BJ (cell line): ENCODE measurements at places on chromosomes 7 and 10.

- no peak for DNase-seq
Observed at GRCh38 chr7:27073076-27073475, 22.7 kb downstream of the HOXA1 start.

GRCh38 chr10:88439932-88440331, 143.2 kb downstream of the RNLS start:
- no peak for DNase-seq

DNA sequence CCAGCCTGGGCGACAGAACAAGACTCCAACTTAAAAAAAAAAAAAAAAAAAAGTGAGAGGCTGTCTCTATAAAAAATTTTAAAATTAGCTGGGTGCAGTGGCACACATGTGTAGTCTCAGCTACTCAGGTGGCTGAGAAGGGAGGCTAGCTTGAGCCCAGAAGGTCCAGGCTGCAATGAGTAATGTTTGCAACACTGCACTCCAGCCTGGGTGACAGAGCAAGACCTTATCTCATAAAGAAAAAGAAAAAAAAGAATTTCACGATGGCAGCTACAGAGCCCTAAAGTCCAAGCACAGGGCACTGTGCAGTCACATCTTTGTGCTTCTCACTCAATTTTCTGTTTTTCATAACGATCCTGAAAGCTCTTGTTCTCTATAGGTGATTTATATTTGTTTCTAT, 209.5 kb upstream of the KCTD7 start:
- DNase-seq, result no peak

DNA sequence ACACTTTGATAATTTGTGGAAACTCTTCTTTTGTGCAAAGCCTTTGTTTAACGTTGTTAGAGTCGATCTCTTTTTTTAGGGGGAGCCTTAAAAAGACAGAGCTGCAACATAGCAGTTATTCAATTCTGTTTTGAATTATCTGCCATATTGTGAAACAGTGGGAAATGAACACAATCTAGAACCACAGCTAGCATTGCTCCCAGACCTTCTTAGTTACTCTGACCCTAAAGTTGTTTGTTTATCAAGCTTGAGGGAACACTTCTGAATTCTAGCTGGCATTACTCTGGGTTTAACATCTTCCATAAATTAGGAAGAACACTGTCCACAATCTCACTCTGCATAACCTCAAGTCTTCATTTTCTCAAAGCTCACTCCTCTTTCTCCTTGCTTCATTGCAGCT, 217.7 kb downstream of the PRKG1 start:
- DNase-seq, result no peak

DNA sequence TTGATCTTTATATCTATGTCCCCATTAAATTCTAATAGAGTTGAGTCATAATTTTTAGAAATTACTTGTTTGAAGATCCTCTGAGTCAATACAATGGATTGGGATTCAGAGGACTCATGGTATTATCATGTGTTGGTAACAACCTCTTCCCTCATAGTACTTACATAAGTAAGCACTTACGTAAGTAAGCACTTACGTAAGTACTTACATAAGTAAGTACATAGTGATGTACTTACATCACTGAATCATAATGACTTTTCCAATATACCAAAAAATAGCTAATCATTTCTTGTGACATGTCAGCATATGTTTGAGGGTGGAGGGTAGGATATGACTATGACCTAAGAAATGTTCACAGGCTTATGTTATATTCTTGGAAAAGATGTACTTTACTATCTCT, 740.5 kb downstream of the SORCS1 start:
- peak; percentile 96 for DNase-seq

DNA sequence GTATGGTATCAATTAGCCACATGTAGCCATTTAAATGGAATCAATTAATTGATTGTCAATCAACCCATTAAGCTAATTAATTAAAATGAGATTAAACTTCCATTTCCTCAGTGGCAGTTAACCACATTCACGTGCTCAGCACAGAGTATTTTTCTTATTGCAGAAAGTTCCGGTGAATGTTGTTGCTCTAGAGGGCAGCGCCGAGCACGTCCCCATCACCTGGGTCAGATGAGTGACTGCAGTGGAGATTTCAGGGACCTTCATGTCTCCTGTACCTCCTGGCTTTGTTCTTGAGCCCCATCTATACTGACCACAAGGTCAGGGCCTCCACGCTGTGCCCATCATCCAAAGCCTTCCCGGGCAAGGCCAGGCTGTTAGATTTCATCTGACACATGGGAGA, 168.8 kb upstream of the MKI67 start:
- no peak for DNase-seq

GRCh38 chr7:11895337-11895736, 63.3 kb upstream of the THSD7A start:
- DNase-seq, result no peak

DNA sequence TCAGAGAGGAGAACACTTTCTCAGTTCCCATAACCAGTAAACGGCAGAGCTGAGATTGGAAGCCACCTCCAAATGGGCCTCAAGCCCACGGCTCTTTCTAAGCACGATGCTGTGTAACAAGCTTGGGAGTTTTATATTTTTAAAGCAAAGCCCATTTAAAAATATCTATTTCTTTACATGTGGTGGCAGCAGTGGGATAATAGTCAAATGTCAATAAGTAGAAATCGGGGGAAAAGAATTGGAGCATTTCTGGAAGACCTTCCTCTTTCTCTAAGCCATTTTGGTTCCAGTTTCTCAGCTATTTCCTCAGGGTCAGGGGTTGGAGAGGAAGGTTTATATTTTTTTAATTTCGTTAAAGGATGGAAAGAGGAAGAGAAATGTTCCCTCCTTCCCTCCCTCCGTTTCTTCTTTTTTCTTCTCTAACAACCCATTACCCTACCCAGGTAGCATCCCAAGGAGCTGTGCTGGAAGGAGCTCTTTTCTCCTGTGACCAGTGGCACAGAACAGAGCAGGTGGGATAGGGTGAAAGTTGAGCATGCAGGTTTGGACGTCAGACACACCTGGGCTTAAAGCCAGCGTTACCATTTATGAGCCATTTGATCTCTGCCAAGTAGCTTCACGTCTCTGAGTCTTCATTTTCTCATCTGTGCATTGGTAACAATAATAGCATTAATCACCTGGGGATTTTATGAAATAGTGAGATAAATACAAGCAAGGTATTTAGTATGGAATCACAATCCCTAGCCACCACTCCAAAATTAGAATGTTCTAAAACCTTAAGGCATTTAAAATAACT, 515.7 kb downstream of the RPS24 start:
- no peak for DNase-seq

- DNase-seq, result no peak
Observed at GRCh38 chr7:50584793-50585408, 19.7 kb upstream of the DDC start.

GRCh38 chr7:101121991-101122932, 4.6 kb upstream of the SERPINE1 start:
- peak; percentile 97 for DNase-seq

GRCh38 chr7:132351954-132352499, 224.2 kb downstream of the PLXNA4 start:
- no peak for DNase-seq

GRCh38 chr7:25858200-25858524, 293.8 kb upstream of the NFE2L3 start:
- no peak for DNase-seq

GRCh38 chr7:85055196-85055595, 131.7 kb downstream of the SEMA3D start:
- DNase-seq, result no peak

DNA sequence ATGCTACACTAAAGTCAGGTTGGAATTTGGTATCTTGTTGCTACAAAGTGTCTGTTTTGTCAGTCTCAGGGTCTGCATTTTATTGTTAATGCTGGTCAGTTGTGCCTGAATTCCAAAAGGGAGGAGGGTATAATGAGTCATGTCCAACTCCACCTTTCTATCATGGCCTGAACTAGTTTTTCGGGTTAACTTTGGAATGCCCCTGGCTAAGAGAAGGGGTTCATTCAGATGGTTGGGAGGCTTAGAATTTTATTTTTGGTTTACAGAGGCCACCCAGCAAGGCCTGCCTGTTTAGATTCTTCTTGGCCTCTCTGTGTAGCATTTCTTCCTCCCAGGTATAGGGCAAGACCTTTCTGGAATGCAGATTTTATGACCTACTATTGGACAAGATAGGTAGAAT, 93.2 kb downstream of the SKIDA1 start:
- no peak for DNase-seq

- DNase-seq, result no peak
Observed at GRCh38 chr10:103658049-103658577, 164.6 kb downstream of the NEURL1 start.

DNA sequence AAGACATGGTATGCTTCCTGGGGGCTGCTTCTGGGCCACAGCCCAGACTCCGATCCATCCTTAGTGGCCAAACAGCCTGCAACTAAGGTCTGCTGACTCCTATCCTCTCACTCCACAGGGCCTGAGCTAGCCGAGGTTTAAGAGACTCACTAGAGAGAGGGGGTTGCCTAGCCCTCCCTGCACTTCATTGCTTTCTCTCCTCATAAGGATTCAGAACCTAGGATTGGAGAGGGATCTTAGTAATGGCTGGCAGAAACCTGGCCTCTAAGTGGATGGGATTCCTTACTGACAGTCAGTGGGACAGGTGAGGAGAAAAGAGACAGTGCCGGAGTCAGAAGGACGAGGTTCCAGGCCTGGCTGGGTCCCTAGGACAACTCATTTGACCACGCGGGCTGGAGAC, 8.2 kb upstream of the DDIT4 start:
- DNase-seq, result no peak

DNA sequence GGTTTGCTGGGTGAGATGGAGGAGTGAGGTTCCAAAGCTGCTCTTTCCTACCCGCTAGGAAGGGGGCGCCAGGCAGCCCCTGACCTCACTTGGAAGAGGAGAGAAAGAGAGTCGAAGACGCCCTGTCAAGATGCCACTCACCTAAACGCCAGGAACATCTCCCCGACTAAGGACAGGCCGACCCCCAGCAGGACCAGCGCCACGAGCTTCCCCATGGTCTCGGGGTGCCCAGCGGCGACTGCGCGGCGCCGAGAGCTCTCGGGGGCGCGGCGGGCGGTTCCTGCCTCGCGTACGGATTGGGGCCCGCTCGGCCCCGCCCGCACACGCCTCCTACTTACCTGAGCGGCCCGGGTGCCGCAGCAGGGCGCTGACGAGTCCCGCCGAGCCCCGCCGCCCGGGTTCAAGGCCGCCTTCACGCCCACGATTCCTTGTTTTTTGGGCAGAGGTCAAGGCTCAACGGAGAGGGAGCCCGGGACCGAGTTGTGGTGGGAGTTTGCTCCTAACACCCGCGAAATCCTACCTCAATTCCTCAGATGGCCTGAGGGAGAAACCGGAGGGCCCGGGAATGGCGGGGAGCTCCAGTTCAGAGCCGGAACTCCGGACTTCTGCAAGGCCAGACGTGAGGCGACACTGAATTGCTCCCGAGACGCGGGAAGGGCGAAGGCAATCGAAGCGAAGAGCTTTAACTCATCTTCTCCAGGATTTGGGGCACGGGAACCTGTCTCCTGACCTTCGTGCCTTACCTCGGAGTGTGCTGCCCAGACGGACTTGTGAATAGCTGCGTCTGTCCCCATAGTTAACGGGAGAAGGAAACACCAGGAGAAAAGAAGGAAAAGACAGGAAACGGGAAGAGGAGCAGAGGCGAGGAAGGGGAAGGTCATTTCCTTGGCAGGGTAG, at the start of gene PON3:
PON3 (minus strand) TSS at position 240 of the 897 bp plus-strand sequence; CDS start at position 215, 25 bp downstream.
- DNase-seq, result no peak

GRCh38 chr10:128014236-128014635, 107.3 kb downstream of the PTPRE start:
- no peak for DNase-seq

DNA sequence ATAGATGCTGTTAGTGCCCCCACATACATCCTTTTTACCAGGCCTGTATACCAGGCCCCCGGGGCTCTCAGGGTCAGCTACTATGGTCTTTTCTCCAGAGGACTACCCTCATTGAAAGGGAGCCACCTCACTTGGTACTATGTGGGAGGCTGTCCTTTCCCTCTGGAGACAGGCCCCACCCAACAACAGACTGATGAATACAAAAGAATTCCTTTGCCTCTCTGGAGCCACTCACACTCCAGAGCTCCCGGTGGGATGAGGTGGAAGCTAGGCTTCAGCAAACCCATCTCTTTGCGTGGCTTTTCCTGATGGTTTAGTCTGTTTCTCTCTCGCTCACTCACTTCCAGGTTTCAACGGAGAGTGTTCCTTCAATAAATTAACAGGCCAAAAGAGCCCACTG, 30.3 kb downstream of the ANKMY2 start:
- no peak for DNase-seq

DNA sequence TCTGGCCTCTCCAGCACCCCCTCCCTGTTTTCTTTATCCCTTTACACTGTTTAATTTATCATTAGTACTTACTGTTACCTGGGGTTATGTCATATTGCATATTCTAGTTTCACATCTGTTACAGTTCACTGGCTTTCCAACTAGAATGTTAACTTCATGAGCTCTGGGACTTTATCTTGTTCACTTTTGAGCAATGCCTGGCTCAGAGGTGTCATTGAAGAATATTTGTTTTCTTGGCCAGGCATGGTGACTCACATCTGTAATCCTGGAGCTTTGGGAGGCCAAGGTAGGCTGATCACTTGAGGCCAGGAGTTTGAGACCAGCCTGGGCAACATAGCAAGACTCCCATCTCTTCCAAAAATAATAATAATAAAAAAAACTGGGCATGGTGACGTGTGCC, 40.7 kb downstream of the LRGUK start:
- no peak for DNase-seq

GRCh38 chr10:93420944-93421825, 60.9 kb downstream of the MYOF start:
- no peak for DNase-seq

DNA sequence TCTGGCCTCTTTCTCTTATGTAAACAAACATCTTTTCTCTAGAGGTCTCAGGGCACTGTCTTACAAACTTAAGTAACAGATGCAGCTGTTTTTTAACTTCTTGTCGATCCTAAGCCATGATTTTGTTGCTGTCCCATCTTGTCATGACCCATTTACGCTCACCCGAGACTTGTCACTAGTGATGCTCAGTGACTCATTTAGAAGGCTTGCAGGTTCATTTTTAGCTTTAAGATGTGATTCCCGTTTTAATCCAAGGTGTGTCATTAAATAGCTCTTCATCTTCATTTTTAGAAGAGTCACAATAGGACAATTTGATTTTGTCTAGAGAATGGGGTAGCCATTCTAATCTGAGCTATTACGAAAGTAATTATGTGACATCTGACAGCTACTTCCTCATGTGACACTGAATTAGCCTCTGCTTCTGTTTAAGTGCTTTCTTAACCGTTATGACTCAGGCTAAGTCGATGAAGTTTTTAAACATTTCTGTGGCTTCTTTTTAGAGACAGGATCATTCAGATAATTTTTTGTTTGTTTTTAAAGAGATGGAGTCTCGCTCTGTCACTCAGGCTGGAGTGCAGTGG, 42.7 kb downstream of the SPDYE5 start:
- peak; percentile 51 for DNase-seq

- no peak for DNase-seq
Observed at GRCh38 chr10:11509036-11509435, 102.4 kb downstream of the USP6NL start.
